ENCODE measurements at places on chromosomes 4 and X.
A peak's percentile ranks its signal among the peaks of the same experiment; 100 is the strongest.

GRCh38 chrX:14028473-14028872 is 1.2 kb downstream of the GEMIN8 start:
- DNase-seq: no peak

- DNase-seq: no peak
These were observed 17.9 kb downstream of the PPA2 start for GRCh38 chr4:105455998-105456397.

DNA sequence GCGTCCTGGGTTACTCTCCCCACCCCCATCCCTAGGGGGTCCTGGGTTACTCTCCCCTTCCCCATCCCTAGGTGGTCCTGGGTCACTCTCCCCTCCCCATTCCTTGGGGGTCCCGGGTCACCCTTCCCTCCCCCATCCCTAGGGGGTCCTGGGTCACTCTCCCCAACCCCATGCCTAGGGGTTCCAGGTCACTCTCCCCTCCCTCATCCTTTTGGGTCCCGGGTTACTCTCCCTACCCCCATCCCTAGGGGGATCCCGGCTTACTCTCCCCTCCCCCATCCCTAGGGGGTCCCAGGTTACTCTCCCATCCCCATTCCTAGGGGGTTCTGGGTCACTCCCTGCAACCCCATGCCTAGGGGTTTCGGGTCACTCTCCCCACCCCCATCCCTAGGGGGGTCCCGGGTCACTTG is 1.5 kb downstream of the ASMTL start:
- no peak for DNase-seq

DNA sequence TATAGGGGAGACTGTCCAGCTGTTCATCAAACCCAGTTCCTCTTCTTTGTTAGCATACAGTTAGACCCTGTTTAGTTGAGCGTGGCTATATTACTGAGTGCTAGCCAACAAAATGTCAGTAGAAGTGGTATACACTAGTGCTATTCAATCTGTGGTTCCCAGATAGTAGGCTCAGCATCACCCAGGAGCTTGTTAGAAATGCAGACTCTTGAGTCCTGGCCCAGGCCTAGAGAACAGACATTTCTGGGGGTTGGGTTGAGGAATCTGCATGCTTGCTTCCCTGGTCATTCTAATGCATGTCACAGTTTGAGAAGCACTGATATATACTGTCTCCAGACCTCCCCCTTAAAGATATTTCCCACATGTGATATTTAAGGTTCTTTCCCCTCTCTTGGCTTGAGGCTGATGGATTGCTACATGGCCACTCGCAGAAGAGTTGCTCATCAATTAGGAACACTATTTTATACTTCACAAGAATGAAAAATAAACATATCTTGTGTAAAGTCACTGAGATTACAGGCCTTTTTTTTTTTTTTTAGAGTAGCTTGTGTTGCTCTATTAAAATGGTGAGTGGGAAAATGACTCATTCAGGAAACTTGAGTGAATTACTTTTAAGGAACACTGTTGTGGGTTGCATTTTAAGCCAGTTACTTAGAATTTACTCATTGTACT is 289.0 kb downstream of the STIM2 start:
- no peak for DNase-seq

- DNase-seq: no peak
These were observed 136.2 kb upstream of the BOD1L1 start for GRCh38 chr4:13763707-13764106.

DNA sequence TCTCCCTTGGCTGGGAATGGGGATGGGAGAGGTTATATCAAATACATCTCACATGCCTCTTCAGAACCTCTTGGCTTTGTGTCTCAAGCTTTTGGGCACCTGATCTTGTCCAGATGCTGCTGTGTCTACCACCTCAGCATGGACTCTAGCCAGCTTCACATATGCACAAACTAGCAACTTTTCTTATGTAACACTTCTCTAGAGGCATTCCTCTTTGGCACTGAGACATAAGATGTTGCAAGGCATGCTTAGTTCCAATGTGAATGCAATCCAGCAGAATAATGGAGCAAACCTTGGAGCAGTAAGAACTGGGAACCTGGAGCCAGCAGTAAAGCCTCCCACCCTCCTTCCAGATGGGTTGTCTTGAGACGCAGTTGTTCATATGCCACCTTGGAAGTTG is 113.4 kb upstream of the TMEM47 start:
- no peak for DNase-seq

- no peak for DNase-seq
These were observed 27.5 kb downstream of the RUFY3 start for GRCh38 chr4:70749313-70749712.

- DNase-seq: no peak
These were observed 42.7 kb downstream of the TMEM156 start for GRCh38 chr4:38989487-38989886.

GRCh38 chr4:176340871-176341685 is 21.3 kb downstream of the SPCS3 start:
- no peak for DNase-seq

DNA sequence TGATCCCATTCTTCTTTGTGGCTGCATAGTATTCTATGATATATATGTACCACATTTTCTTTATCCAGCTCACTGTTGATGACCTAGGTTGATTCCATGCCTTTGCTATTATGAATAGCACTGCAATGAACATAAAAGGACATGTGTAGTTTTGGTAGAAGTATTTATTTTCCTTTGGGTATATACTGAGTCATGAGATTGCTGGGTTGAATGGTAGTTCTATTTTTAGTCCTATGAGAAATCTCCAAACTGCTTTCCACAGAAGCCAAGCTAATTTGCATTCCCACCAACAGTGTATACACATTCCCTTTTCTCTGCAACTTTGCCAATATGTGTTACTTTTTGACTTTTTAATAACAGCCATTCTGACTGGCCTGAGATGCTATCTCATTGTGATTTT is 278.3 kb downstream of the PCDH18 start:
- DNase-seq: no peak

DNA sequence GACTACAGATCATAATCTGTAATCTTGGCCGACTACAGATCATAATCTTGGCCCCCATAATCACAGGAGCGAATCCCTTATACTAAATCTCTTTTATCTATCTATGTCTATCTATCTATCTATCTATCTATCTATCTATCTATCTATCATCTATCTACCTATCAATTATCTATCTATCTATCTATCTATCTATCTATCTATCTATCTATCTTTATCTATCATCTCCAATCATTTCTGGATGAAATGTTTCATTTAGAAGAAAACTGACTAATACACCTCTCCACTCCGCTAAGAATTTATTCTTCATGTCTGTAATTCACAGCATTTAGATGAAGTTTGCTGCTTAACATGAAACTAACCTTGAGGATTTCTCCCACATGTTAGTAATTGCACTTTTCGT is 45.0 kb upstream of the ACSL1 start:
- no peak for DNase-seq

- no peak for DNase-seq
These were observed 136.2 kb downstream of the CPXCR1 start for GRCh38 chrX:88883200-88883599.

- DNase-seq: no peak
These were observed 13.0 kb downstream of the RBMX start for GRCh38 chrX:136867518-136867917.

- no peak for DNase-seq
These were observed 1.5 kb downstream of the GIMD1 start for GRCh38 chr4:106367072-106367471.

GRCh38 chr4:188262464-188262863 is 123.2 kb downstream of the TRIML1 start:
- no peak for DNase-seq

DNA sequence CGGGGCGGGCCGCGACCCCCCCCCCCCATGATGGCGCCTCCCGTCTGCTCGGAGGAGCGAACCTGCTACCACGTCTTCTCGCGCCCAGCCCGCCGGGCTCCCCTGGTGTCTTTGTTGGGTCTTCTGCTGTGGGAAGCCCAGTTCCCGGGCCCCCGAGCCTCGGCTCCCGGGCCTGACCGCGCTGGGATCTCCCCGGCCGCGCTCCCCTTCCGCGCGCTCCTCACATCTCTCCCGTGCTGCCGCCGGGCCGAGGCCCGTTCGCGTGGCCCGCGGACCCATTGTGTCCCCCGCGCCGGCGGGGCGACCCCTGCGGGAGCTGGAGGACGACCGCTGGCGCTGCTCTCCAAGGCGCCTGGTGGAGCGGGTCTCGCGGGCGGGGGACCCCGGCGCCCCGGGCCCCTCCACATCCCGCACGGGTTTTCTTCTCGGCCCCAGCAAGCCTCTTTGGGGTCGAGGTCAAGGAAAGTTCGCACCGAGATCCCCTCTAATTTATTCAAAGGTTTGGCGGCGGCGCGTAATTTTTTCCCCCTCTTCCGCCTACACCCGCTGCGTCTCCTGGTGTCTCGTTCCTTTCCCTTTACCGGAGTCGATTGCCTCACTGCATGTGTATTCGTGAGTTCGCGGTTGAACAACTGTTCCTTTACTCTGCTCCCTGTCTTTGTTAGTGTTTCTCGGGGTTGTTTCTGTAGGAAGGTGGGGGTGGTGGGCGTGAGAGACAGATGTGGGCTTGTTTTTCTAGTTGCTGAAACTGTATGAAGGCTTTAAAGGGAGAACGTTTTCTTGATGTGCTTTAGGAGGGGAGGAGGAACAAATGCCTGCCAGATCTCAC is 770 bp downstream of the SMAD1 start:
- peak; percentile 45 for DNase-seq

GRCh38 chr4:180617196-180617595 is 1626.0 kb upstream of the TENM3 start:
- DNase-seq: no peak

DNA sequence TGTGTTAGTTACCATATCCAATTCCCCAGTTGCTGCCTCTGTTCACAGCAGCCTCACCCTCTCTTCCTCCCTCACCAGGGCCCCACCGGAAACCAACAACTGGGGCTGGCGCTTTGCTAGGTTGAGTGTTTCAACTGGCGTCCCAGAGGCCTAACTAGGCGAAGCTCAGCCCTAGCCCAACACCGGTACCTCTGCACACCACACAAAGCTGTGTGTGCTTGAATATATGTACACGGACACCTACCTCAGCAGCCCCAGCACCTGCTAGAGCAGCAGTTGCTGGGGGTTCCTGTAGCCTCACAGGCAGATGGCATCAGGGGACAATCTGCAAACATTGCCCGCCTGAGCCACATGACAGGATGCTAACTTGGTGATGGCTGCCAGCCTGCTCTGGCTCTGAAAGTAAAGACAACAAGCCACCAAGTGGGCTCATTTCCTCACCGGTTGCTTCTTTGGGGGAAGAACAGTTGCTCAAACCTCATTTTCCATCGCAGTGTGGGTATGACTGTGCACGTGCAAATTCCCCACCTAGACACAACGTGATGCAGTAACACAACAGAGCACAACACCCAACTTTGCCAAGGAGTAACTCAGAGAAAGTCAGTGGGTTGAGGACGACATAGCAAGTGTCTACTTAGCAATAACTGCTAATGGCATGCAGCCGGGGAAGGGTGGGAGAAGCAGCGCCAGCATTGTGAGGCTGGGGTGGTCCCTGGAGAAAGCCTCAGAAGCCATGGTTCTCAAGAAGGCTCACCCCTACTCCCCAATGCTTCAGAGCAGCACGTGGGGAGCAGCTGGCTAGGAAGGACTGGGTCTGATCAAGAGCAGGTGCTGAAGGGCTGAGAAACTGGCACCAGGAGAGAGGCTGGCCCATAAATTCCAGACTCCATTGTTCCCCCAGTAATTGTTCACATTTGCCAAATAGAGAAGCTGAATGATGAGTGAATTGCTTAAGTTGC is 139.5 kb downstream of the SH3KBP1 start:
- no peak for DNase-seq

GRCh38 chr4:73345399-73345975 is 58.6 kb upstream of the ALB start:
- DNase-seq: no peak

DNA sequence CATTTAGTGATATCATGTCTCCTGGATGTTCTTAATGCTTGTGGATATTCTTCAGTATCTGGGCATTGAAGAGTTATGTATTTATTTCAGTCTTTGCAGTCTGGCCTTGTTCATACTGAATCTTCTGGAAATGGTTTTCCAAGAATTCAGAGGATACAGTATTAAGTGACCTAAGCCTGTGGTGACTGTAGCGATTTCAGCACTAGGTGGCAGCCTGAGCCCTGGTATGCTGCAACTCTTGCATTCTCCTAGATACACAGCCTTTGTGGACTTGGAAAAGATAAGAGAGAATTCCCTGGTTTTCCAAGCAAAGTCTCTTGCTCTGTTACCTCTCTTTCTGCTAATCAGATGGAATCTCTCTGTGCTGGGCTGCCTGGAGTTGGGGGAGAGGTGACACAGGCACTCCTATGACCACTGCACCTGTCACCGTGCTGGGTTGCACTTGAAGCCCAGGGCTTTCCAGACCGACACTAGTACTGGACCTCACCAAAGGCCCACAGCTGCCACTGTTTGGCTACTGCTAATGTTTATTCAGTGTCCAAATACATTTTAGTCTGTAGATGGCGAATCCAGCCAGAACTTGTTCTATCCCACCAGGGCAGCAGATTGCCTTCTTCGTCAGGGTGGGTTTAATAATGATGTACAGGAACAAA is 19.3 kb upstream of the SPIN2A start:
- DNase-seq: peak; percentile 41

DNA sequence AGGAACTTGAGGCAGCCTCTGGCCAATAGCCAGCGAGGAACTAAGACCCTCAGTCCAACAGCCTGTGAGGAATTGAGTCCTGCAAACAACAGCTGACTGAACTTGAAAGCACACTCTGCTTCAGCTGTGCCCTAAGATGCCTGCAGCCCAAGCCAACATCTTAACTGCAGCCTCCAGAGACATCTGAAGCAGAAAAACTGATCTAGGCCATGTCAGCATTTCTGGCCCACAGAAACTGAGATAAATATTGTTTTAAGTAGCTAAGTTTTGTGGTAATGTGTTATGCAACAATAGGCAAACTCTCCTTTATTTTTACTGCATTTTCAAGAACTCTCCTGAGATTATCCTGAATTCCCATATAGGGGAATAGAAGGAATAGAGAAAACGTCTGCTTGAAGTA is 24.4 kb upstream of the PIGA start:
- DNase-seq: no peak

DNA sequence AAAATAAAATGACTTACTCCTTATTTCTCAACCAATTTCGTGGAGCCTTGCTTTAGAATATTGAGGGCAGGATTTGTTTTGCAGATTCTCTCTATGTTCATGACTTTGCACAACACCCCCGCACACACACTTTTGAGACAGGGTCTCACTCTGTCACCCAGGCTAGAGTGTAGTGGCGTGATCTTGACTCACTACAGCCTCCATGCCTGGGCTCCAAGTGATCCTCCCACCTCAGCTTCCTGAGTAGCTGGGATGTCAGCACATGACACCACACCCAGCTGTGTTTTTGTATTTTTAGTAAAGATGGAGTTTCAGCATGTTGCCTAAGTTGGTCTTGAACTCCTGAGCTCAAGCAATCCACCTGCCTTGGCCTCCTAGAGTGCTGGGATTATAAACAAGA is 12.0 kb downstream of the CT47C1 start:
- no peak for DNase-seq

- no peak for DNase-seq
These were observed 163.0 kb downstream of the SH3KBP1 start for GRCh38 chrX:19724409-19724808.

GRCh38 chr4:41095973-41096372 is 118.4 kb downstream of the APBB2 start:
- DNase-seq: no peak

GRCh38 chrX:73922856-73923455 is 360.0 kb downstream of the CHIC1 start:
- no peak for DNase-seq

GRCh38 chrX:68920561-68920960 is 91.7 kb downstream of the EFNB1 start:
- DNase-seq: no peak
